Mononuclear cell (primary cell): ENCODE measurements at places on chromosomes 1 and 21. TPM values are rescaled to one million over a fixed set of nuclear protein-coding genes. Genes with fewer than 3 reads are reported as not detected.

Gene PATJ
- total RNA-seq, result 45.0 TPM

Gene SERPINC1
- 0.10 TPM for total RNA-seq

Gene LCE3D
- total RNA-seq, result not detected

Gene TRIM67
- total RNA-seq, result under 0.01 TPM

Gene RGL1
- 1.5 TPM for total RNA-seq

Gene LDLRAD2
- total RNA-seq, result not detected

Gene RBP7
- 19.1 TPM for total RNA-seq

Gene RERE
- 60.7 TPM for total RNA-seq

Gene SPRR5
- total RNA-seq, result not detected

Gene CFHR4
- not detected for total RNA-seq

Gene ZNF593OS
- total RNA-seq, result not detected

Gene SNIP1
- total RNA-seq, result 32.7 TPM

Gene TTC39A
- 0.10 TPM for total RNA-seq

Gene RGS16
- total RNA-seq, result 4.3 TPM

Gene MROH9
- total RNA-seq, result under 0.01 TPM

Gene KCNE2
- total RNA-seq, result not detected

Gene HLX
- 7.6 TPM for total RNA-seq

Gene FCAMR
- total RNA-seq, result not detected

Gene DCST1
- total RNA-seq, result 0.21 TPM

Gene GABPB2
- 22.0 TPM for total RNA-seq

Gene ALG14
- total RNA-seq, result 0.21 TPM
